Metanephros (tissue), 2 donors: ENCODE measurements at places on chromosomes 12 and 14. TPM values are rescaled to one million over a fixed set of nuclear protein-coding genes. Genes with fewer than 3 reads are reported as not detected.

Gene TAC3
- total RNA-seq: 1.6 TPM

Gene TAS2R9
- total RNA-seq: not detected

Gene LAG3
- total RNA-seq: 0.47 TPM

Gene CATSPERB
- 0.99 TPM for total RNA-seq

Gene CEBPE
- 1.1 TPM for total RNA-seq

Gene TCL1B
- total RNA-seq: 0.23 TPM

Gene PLA2G1B
- not detected for total RNA-seq

Gene DTX3
- total RNA-seq: 44.4 TPM
